Stimulated activated CD8-positive, alpha-beta memory T cell treated with anti-CD3 and anti-CD28 coated beads, Interleukin-7, amount 100 ng/mL, for 4 hours (primary cell): ENCODE measurements at places on chromosomes 3 and 15.
A peak's percentile ranks its signal among the peaks of the same experiment; 100 is the strongest.

DNA sequence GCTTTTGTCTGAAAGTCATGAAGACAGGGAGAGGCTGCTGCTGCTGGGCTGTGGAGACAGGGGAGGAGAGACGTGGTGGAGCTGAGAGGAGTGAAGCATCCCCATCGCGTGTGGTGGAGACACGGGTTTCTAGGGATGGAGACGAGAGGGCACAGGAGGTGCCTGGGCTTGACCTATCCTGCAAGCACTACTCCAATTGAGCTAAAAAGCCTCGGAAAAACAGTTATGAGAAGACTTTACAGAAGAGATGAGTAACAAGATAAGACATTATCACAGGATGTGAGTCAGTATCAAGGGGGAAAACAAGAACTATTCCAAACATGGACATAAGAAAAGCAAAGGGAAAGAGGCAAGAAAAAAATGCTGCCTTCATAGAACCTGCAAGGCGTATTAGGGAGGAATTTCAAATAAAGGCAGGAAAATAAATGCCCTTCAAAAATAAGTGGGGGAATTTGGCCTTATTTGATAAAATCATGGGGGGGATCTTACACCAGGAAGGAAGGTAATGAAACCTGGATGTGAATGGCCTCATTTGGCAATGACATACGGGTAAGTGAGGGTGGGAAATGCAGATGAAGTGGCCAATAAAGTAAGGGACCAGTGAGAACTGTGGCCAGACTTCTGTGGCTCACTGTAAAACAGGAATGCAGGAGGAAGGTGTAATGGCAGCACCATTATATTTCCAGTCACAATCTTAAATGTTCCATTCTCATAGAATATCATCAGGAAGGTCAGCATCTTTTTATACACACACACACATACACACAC lies 97.9 kb downstream of the PLD1 start:
- no peak for DNase-seq

DNA sequence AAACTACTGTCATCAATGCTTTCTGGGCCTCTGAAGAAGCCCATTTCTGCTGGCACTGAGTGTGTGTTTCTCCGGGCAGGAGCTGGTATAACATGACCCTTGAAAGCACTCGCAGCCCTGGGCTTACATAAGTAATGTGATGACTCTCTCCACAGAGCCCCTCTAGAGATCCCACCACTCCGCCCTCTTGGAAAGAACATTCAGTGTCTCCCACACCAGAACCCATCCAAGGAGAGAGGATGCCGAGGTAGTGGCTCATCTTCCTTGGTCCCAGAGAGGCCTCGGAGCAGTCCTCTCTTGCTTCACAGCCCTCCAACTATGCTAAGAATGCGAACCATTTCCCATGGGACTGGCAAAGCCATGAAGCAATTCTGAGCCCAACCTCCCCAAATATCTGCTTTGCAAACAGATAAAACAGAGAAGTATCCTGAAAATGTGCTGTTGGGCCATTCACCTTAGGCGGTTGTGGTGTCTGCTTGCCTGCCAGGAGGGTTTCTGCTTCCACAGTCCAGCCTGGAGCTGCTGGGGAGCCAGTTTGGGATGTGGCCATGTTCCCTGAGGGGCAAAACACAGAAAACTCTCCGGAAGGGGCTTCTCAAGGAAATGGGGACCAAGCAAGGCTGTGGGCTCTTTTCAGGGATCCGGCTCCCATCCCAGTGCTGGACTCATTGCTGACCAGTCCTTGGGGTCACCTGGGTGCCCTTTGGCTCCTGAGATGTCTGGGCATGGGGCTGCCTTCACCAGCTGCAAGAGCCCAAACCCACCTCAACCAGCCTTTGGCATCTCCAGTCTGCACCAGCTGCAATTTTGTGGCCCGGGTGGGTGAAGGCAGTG lies 47.3 kb downstream of the AMOTL2 start:
- no peak for DNase-seq

GRCh38 chr3:171867981-171868380 lies 24.8 kb downstream of the TMEM212 start:
- no peak for DNase-seq

DNA sequence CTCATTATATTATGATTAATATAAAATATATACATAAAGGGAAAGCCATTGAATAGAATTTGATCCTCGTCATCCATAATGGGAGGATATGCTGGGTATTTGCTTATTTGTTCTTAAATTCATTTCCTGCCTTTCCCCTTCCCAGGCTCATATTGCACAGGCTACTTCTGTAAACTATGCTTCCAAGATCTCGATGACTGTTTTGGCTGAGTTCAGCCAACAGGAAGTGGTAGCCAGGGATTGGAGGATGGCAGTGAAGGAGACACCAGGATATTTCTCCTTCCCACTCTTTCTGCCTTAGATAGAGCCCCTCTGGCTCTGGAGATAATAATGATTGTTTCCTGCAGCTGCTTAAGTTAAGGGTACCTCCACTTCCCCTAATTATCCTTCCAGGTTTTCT lies 44.3 kb upstream of the DYNC1LI1 start:
- no peak for DNase-seq

DNA sequence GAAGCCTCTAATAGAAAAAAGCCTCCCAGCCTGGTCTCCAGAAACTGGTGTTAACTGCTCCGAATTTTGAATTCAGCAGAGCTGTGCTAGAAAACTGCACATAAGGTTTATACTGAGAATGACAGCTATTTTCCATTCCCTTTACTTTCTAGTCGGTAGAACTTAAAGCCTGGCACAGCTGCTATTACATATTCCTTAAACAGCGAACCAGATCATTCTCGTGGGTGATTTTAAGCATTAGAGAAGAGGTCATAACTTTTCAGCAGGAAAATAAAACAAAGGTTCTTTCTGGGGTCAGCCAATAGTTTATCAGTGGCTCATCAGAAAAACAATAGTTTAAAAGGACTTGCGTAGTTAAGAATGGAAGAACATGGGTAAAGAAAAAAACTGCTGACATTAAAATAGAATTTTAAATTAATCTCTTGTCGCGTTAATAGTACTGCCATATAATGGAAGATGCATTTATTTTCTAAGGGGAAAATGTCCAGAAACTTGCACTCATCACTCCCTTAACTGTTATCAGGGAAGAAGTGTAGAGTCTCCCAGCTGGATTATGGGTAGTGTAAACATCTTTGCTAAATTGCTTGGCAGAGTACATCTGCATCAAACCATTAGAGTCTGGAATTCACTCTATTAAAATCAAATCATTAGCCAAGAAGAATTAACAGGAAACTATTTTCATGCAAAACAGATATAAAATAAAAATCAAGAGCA lies 7.9 kb downstream of the VGLL4 start:
- no peak for DNase-seq

DNA sequence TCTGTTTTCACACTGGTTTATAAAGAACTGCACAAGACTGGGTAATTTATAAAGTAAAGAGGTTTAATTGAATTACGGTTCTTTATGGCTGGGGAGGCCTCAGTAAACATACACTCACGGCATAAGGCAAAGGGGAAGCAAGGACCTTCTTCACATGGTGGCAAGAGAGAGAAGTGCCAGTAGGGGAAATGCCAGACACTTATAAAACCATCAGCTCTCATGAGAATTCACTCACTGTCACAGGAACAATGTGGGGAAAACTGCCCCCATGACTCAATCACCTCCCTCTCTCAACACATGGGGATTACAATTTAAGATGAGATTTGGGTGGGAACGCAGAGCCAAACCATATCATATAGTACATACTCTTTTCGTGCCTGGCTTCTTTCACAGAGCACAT lies 42.4 kb downstream of the MAP2K1 start:
- no peak for DNase-seq

DNA sequence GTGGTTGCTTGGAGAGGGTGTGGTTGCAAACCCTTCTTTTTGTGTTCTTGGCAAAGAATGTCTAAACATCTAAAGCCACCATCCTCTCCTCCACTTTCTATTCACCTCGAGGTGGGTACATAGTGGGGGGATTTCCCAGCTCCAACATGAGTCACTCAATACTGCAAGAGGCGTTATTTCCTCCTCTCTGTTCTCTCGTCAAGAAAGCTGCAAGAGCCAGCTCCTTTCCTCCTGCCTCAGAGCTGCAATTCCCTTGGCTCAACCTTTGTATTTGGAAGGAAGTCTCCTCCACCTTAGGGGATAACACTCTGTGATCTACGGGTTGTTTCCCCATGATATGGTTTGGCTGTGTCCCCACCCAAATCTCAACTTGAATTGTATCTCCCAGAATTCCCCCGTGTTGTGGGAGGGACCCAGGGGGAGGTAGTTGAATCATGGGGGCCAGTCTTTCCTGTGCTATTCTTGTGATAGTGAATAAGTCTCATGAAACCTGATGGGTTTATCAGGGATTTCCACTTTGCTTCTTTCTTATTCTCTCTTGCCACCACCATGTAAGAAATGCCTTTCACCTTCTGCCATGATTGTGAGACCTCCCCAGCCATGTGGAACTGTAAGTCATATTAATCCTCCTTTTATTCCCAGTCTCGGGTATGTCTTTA lies 138.4 kb downstream of the PLCL2 start:
- peak; percentile 50 for DNase-seq

DNA sequence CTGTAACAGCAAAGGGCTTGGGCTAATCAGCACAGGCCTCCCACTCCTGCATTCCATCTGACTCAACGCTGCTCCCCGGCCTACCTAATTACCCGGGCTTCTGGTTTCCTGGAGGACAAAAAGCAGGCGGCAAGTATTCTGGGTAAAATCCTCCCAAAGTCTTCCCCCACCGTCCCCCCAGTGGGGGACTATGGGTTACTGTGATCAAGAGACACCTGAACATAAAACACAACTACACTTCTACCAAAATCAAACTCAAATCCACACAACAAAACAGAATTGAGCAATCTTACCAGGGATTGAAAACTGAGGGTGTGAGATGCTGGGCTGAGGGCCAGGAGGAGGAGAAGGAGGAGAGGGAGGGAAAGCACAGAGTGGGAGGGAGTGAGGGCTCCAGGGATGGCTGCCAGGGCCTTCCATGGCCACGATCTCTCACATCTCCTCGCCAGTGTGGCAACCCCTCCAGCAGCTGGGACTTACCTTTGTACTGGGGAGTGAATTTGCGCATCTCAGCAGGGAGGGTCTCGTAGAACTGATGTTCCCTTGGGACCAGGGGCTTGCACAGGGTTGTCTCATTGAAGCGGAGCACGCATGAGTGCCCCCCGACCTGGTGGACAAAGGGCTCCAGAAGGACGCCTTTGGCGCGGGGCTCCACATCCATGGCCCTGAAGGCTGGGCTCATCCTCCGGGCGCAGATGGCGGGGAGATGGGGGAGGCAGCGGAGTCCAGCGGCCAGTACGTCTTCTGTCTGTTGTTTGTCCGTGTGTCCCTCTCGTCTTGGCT lies 9.1 kb upstream of the NCKIPSD start:
- DNase-seq = no peak

DNA sequence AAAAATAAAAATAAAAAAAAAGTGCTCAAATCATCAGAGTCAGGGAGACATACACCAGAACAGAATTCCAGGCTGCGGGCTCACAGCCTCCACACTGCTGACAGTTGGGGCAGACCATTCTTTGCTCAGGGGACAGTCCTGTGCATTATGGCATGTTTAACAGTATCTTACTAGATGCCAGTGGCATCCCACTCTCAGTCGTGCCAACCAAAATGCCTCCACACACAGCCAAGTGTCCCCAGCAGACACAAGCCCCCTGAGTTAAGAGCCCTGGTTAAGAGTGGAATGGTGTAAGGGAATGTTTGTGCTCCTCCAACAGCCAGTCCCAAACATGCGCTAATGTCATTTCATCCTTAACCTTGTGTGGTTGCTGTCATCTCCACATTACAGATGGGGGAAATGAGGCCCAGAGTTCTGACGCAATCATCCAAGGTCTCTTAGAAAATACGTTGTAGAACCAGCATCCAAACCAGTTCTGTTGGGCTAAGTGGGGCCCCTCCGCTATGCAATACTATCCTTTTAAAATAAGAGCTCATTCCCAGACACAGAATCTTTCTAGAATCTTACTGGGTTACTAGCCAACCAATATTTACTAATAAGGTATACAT lies 26.0 kb downstream of the CFAP92 start:
- no peak for DNase-seq

- no peak for DNase-seq
Observed at GRCh38 chr3:184466413-184466960, 86.6 kb downstream of the CHRD start.

- no peak for DNase-seq
Observed at GRCh38 chr3:140243575-140243974, 308.6 kb downstream of the CLSTN2 start.

DNA sequence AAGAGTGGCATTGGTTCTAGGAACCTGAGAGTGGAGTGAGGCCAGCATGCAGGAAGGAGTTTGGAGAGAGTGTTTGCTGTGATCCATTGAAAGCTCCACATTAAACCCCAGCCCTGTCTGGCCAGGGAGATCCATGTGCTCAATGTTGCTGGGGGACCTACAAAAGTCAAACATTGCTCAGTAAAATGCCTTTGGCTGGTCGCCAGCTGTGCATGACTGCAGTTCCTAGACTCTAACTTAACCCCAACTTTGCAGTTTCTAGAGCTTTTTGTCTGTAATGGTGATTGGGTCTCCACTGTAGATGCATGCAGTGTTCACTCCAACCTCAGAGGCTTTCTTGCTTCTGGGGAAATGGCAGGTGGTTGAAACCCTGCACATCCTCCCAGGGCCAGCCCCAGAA lies 99.7 kb upstream of the ABHD17C start:
- DNase-seq = no peak
